ENCODE measurements at places on chromosomes 2 and 18.
A peak's percentile ranks its signal among the peaks of the same experiment; 100 is the strongest.

GRCh38 chr2:14774436-14774968 is 142.0 kb downstream of the LRATD1 start:
- DNase-seq = no peak

DNA sequence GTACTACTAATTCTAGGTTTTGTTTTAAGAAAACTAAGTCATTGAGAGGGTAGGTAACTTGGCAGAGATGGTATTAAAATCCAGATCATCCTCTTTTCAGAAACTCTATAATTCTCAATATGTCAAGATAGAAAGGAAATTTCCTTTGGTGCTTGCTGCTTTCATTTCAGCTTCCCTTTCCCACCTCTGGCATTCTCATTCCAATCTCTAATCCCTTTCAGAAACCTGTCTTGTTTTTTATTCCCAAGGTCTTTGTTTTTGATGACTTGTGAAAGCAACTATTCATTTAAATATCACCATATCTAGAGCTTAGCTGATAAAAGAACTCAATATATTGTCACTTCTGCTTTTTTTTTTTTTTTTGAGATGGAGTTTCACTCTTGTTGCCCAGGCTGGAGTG is 242.8 kb upstream of the LRRTM1 start:
- no peak for DNase-seq

DNA sequence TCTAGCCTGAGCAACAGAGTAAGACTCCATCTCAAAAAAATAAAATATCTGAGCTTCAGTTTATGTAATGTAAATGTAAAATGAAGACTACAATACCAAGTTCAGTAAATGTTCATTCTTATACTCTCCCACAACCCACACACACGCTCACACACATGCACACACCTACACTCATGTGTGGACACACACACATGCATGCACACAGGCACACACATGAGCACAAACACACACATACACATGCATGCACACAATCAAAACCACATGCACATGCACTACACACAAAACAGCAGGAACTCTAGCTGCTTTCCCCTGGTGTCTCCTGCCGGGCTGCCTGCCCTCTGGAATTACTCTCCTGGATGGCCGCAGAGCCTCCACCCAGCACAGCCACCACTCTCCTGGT is 90.6 kb downstream of the GFPT1 start:
- no peak for DNase-seq

- no peak for DNase-seq
Observed at GRCh38 chr2:74571058-74571457, 16.5 kb downstream of the DOK1 start.

DNA sequence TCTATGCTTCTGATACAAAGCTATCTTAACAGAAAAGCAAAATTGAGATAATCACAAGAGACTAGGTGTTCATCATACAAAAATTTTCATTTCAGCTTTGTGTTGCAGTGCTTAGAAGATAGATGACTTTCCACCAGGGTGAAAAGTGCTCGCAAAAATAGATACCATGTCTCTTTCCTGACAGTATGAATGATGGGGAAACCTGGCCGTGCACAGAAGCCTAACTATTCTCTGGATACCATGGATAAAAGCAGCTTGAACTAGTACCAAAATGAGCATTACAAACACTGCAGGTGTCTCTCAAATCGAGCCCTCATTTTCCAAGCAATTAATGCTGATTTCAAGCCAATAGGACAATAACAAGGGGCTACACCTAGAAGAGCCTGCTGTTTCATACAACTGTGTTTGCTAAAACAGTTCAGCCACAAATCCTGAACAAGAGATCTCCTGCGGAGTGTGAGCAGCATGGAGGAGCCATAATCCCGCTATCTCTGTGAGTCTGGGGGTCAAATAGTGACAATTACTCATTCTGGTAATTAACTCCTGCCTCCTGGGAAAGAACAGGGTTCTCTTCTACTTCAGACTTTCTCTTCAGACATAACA is 507.6 kb downstream of the PID1 start:
- DNase-seq = no peak

- DNase-seq = no peak
Observed at GRCh38 chr2:228658998-228659397, 477.5 kb upstream of the SPHKAP start.

- DNase-seq = no peak
Observed at GRCh38 chr18:74682991-74683297, 85.3 kb downstream of the ZNF407 start.

DNA sequence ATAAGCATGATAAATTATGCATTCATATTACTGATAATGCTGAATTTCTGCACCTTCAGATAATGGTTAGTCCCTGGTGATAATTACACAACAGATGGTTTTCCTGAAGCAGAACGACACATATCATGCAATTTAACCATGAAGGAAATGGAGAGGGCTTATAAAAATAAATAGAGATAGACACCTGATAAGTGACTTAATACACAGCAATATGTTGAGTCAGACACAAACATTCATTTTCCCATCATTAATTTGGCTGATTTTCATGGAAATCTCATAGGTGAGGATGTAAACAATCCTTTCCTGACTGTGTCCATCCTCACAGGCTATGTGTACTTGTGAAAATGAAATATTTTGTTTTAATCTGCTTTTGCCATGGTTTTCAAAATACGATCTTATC is 36.9 kb upstream of the DSEL start:
- DNase-seq = no peak

DNA sequence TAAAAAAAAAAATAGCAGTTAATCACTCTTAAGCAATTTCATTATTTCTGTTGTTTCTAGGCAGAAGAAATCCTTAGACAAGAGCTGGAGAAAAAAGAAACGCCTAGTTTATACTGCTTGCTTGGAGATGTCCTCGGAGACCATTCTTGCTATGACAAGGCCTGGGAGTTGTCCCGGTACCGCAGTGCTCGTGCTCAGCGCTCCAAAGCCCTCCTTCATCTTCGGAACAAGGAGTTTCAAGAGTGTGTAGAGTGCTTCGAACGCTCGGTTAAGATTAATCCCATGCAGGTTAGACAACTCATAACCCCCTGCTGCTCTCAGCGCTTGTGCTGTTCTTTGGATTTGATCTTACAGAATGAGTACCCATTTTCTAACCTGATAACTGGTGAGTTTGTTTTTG is 130.4 kb downstream of the TTC27 start:
- DNase-seq = no peak

GRCh38 chr2:221289846-221290245 is 282.3 kb downstream of the EPHA4 start:
- DNase-seq = no peak

DNA sequence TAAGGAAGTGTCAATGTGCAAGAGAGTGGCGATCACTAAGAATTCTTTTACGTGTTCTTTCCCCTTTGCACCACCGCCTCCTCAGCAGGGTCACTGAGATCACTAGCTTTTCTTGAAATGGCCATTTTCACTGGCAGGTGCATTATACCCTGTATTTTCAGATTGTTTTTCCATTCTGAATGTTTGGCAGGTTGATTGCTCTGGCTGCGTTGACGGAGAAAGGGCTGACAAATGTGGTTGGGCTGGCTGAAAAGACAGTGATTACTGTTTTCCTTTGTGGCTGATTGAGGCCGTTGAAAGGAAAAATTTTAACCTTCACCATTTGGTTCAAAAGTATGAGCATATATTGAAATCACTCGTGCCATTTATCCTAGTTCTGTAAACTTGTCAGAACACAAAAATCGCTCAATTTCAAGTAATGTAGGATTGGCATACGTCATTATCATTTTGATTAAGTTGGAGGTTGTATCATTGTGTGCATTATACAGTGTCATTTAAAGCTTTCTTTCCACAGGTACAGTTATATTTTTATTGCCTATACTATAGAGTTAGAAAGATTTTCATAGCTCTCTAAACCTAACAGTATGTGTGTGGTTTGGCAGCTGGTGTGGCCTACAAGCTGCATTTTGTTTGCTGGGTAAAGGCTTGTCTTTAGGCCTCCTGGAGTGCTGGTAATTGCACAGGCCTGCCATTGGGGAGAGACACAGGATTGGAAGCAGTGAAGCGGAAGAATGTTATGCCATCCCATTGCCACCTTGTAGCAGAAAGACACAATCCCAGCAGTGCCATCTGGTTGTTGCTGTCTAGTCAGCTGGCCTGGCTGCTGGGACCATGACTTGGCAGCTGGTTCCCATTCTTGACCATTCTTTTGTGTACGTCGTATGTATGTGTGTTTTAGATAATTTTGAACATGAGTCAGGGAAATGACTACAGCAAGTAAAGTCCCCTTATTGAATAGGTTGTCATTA is 36.7 kb downstream of the DYNC1I2 start:
- DNase-seq = no peak

GRCh38 chr18:64042728-64043358 is 73.0 kb downstream of the SERPINB8 start:
- no peak for DNase-seq

DNA sequence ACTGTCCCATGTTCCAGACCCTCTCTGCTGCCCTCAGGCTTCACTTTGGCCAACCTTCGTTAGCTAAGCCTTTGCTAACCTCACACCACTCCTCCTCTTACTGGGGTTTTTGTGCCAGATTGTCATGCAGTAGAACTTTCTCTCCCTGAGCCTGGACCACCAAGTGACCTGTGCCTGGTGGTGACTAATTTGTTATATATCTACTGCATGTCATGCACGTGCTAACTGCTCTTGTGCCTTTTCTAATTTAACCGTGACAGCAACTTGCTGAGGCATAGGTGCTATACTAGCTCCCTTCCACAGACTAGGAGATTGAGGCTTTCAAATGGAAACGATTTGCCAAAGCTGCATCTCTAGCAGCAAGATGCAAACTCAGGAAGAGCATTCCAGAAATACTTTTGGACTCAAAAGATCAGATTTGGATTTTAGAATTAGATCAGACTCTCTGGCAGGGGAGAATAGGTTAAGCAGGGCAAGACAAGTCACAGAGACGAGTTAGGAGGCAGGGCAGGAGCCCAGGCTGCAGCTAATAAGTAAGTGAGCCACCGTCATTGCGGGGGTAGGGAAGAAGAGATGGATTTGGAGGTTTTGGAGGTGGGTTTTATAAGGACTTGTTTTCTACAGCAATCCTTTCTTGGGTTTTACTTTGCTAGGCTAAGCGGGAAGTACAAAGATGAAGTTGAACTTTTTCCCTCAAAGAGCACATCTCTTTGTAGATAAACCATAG is 1.8 kb downstream of the PPP1R7 start:
- DNase-seq = no peak

GRCh38 chr2:222311319-222311977 is 12.7 kb upstream of the PAX3 start:
- DNase-seq = peak; percentile 13

DNA sequence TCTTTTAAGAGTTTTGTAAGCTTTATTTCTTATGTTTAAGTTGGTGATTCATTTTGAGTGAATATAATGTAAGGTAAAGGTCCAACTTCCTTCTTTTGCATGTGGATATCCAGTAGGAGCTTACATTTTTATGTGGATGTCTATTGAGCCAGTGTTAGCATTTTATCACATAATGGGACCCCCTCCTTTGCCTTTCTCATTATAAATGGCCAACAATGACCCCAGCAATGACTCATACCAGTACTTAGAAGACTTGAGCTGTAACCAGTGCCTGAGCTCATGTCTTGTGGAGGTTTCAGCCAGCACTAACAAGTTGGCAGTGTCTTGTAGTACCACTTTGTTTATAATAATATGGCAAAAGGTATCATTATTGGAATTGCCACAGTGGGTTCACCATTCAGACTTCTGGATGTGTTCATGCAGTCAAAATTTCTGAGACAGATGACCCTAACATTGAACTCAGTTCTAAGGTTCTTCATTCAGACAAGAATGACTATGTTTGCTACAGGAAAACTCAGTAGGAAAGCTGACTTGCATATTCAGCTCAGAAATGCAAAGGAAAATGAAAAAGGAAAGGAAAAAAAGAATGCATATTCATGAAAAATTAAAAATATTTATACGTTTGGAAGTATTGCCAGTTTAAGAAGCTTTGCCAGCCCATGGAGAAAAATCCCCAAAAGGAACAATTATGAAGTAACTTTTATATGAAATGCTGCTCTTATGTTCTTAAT is 41.0 kb downstream of the CDKL4 start:
- no peak for DNase-seq

DNA sequence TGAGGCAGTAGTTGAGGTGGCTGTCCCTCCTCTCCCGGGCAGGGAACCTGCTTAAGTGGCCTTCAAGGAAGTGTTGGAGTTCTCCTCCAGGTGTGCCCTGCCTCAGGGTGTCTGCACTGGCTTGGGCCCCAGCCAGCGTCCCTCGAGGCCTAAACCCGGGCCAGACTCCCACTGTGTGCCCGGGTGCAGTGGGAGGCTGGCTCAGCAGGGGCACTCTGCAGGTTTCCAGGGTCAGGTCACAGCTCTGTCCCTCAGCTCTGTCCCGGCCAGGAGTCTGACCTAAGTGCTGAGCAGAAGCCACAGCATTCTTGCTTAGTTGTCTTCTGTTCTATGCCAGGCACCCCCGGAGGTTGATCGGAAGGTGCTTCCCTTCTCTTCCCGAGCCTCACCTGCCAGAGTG is 69.0 kb upstream of the OTOS start:
- DNase-seq = no peak

- DNase-seq = no peak
Observed at GRCh38 chr2:191051825-191052778, 38.1 kb upstream of the STAT1 start.

DNA sequence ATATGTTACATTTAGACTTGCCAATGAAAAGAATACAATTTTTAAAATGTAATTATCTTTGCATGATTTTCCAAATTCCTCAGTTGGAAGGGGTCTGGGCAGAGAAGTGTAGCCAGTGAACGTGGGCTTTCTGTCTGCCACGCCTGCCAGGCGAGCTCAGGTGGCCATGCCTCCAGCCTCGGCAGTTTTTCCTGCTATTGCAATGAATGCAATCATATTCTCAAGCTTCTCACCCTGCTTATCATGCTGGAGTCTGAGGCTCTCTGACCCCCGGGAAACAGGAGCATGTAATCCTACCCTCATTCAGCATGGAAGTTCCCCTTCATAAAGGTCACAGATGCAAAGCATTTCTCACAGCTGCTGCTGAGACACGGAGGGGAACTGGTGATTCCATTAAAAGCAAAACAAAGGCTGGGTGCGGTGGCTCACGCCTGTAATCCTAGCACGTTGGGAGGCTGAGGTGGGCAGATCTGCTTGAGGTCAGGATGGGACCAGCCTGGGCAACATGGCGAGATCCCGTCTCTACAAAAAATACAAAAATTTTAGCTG is 154.8 kb downstream of the MBP start:
- no peak for DNase-seq

DNA sequence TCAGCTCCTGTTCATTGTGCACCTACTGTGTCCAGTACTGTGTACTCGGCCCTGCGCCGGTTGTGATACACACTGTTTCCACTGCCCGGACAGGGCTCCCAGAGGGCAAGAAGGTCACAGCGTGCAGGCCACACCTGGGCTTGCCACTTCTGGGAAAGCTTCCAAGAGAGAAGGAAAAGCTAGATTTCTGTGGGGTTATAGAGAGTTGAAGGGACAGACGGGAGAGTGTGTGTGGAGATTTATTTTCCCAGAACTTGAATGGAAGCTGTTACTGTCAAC is 3.8 kb upstream of the CNDP1 start:
- DNase-seq = no peak

- DNase-seq = no peak
Observed at GRCh38 chr18:55300936-55301531, 287.0 kb downstream of the TCF4 start.

Measured in CD4-positive, alpha-beta T cell treated with Interleukin-15 for 1 hour (primary cell).